CD4-positive, alpha-beta memory T cell (primary cell): ENCODE measurements at places on chromosomes 2 and 18. TPM values are rescaled to one million over a fixed set of nuclear protein-coding genes. Genes with fewer than 3 reads are reported as not detected.

PDCD1 gene
- 5.9 TPM for total RNA-seq

DAW1 gene
- total RNA-seq, result not detected

UBE2E3 gene
- 25.0 TPM for total RNA-seq

TANC1 gene
- 0.35 TPM for total RNA-seq

MGAT4A gene
- total RNA-seq, result 270 TPM

RTP5 gene
- 0.28 TPM for total RNA-seq

LIMS4 gene
- 3.7 TPM for total RNA-seq

SLC40A1 gene
- total RNA-seq, result 30.0 TPM

PDK1 gene
- total RNA-seq, result 36.8 TPM

C1QL2 gene
- total RNA-seq, result not detected

CAPN13 gene
- not detected for total RNA-seq

HMSD gene
- 2.2 TPM for total RNA-seq

- no peaks in the 10 kb centered on the region for H3K27me3 ChIP-seq
- H3K27ac ChIP-seq, result no peak overlapping the region
- no peak overlapping the region for H3K4me3 ChIP-seq
- H3K36me3 ChIP-seq, result no peaks in the 10 kb centered on the region
- DNase-seq, result no peak
Observed at GRCh38 chr18:43234889-43235288, 42.4 kb downstream of the SYT4 start.

DNA sequence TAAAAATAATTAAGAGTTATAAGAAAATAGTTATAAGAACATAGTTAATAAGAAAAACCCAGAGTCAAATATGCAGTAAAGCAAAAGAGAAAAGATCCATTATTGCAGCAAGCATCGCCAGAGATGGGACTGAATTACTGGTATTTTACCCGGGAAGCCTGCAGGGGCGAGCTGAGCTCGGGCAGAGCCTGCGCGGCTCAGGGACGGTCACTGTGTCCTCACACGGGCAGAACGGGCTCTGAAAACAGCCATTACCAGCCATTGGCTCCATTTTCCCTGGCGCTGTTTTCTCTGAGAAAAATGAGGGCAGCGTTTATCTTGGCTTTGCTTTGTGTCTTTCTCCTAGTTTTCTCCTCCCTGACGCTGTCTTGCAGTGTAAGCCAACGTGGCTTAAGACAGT is 95.3 kb upstream of the ALKAL2 start:
- H3K4me1 ChIP-seq, result no peaks in the 10 kb centered on the region
- H3K4me3 ChIP-seq, result no peak overlapping the region
- H3K27me3 ChIP-seq, result no peaks in the 10 kb centered on the region
- no peak for DNase-seq
- H3K36me3 ChIP-seq, result no peaks in the 10 kb centered on the region
- H3K27ac ChIP-seq, result no peak overlapping the region

GRCh38 chr2:216341121-216341520 is 31.2 kb downstream of the MARCHF4 start:
- H3K4me1 ChIP-seq, result peaks cover 20% of the 10 kb centered on the region
- no peaks in the 10 kb centered on the region for H3K36me3 ChIP-seq
- no peak overlapping the region for H3K27ac ChIP-seq
- DNase-seq, result no peak
- H3K27me3 ChIP-seq, result no peaks in the 10 kb centered on the region

DNA sequence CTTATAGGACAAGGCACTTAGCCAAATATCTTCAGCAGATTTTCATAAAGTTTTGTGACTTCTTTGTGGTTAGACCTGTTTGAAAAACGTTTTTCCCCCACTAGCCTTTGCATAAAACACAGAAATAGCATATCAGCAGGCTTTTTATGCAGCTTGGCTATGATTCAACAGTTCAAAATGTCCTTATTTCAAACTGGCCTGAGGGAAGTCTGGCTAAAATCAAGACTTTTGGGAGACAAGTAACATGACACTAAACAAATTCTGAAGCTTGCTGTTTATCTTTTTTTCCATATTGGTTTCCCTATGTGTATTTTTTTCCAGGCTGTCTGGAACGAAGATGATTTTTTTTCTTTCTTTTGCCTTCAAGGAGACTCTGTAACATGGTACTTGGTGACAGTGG is 95.1 kb upstream of the L3MBTL4 start:
- no peaks in the 10 kb centered on the region for H3K36me3 ChIP-seq
- H3K4me3 ChIP-seq, result no peak overlapping the region
- H3K27me3 ChIP-seq, result no peaks in the 10 kb centered on the region

DNA sequence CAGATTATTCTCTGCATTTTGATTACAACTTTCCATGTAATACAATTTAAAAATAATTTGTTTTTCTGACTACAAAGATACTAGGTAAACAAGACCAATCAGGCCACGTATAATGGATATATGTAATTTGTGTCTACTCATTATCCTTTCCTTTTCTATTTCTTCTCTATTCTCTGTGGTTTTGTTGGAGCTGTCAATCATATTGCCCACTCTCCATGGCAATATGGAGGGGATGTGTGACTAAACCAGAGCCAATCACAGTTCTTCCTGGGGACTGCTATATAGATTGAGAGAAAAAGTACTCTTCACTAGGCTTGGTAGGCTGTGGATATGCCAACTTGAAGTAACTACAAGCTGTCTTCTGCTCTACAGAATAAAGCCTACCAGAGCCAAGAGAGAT is 144.7 kb downstream of the DNAH7 start:
- no peaks in the 10 kb centered on the region for H3K27me3 ChIP-seq
- H3K4me1 ChIP-seq, result no peaks in the 10 kb centered on the region
- H3K4me3 ChIP-seq, result no peak overlapping the region
- DNase-seq, result no peak
- H3K36me3 ChIP-seq, result no peaks in the 10 kb centered on the region

- no peak for DNase-seq
- H3K4me1 ChIP-seq, result peaks cover 5% of the 10 kb centered on the region
- H3K27me3 ChIP-seq, result peaks cover 36% of the 10 kb centered on the region
- no peak overlapping the region for H3K27ac ChIP-seq
- no peaks in the 10 kb centered on the region for H3K36me3 ChIP-seq
Observed at GRCh38 chr18:901761-902160, 2.9 kb upstream of the ADCYAP1 start.

- H3K27ac ChIP-seq, result no peak overlapping the region
- no peak for DNase-seq
- no peak overlapping the region for H3K4me3 ChIP-seq
- H3K36me3 ChIP-seq, result no peaks in the 10 kb centered on the region
- H3K4me1 ChIP-seq, result no peaks in the 10 kb centered on the region
Observed at GRCh38 chr2:56009758-56010458, 86.3 kb upstream of the EFEMP1 start.

DNA sequence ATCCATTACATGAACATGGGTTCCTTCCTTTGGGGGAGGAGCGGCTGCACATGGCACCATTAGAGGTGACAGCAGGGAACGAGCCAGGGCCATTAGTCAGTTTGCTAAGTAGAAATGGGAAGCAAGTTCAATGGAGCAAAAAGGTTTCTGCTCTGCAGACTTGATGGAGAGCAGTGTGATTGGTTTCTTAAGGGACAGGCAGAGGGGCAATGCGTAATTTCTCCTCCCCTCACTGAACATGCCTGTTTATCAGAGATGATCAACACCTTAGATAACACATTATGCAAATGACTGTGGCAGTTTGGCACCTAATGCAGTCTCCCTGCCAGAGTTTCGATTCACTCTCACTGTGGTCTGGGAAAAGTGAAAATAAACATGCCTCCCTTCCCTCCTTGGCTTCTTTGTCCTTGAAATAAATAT is 414.5 kb downstream of the STK39 start:
- H3K27me3 ChIP-seq, result no peaks in the 10 kb centered on the region
- no peak overlapping the region for H3K4me3 ChIP-seq
- no peaks in the 10 kb centered on the region for H3K4me1 ChIP-seq
- no peak overlapping the region for H3K27ac ChIP-seq
- no peak for DNase-seq

GRCh38 chr2:51153236-51153635 is 121.3 kb upstream of the NRXN1 start:
- DNase-seq, result no peak
- H3K27ac ChIP-seq, result no peak overlapping the region
- H3K27me3 ChIP-seq, result no peaks in the 10 kb centered on the region
- H3K36me3 ChIP-seq, result no peaks in the 10 kb centered on the region

DNA sequence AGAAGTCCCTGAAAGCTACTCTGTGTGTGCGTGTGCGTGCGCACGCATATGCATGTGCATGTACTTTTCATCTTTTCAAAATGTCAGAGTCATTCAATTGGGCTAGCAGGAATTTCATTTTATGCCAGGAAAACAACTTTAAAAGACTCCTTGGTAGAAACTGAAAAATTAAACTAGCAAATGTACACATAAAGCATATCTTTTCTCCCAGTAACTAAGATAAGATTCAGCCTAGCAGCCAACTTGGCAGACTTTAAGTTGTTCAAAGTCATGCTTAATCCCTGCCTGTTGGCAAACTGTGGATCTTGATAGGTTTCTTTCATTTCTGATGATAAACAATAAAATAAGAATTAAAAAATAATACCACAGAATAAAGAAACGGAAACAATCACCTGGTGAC is 1129.1 kb downstream of the LRP1B start:
- no peak for DNase-seq
- H3K4me3 ChIP-seq, result no peak overlapping the region
- no peaks in the 10 kb centered on the region for H3K27me3 ChIP-seq
- H3K27ac ChIP-seq, result no peak overlapping the region

- no peak overlapping the region for H3K27ac ChIP-seq
- no peaks in the 10 kb centered on the region for H3K36me3 ChIP-seq
- H3K4me3 ChIP-seq, result no peak overlapping the region
- no peaks in the 10 kb centered on the region for H3K27me3 ChIP-seq
- no peak for DNase-seq
- no peaks in the 10 kb centered on the region for H3K4me1 ChIP-seq
Observed at GRCh38 chr2:23065936-23066335, 319.0 kb upstream of the KLHL29 start.

DNA sequence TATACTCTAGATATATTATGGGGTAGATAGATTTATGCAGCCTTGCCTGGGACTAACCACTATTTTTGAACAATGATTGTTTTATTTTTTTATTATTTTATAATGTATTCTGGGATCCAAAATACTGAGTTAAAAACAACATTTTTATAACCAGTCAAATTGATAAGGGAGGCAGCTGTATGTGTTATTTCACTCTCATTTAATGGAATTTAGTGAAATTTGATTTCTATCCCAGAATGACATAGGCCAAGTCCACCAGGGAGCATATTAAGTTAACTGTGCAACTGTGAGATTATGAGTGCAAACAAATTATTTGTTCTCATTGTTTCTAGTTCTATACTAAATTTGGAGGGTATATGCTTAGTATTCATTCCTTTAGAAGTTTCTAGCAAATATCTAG is 553.6 kb upstream of the NRP2 start:
- peaks cover 21% of the 10 kb centered on the region for H3K4me1 ChIP-seq
- DNase-seq, result no peak
- no peak overlapping the region for H3K27ac ChIP-seq
- no peaks in the 10 kb centered on the region for H3K27me3 ChIP-seq
- no peaks in the 10 kb centered on the region for H3K36me3 ChIP-seq

DNA sequence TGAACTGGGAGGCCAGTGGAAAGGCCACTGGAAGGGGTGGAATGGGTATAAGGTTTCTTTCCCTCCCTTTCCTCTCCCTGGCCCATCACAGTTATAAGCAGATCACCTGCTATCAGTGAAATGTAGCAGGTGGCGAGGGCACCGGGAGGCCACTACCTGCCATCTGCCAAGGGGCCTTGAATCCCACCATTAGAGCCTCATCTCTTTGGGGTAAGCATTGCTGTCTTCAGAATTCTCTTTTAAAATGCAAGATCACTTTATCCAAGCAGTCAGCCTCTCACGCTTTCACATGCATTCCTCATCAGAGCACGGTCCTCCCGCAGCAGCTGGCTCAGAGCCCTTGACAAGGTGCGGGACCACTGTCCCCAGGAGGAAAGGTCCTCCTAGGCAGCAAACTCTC is 268.5 kb downstream of the CELF4 start:
- no peak overlapping the region for H3K27ac ChIP-seq
- no peak overlapping the region for H3K4me3 ChIP-seq
- DNase-seq, result no peak

GRCh38 chr2:83585250-83585649 is 873.8 kb downstream of the SUCLG1 start:
- no peaks in the 10 kb centered on the region for H3K27me3 ChIP-seq
- H3K27ac ChIP-seq, result no peak overlapping the region
- no peak overlapping the region for H3K4me3 ChIP-seq

DNA sequence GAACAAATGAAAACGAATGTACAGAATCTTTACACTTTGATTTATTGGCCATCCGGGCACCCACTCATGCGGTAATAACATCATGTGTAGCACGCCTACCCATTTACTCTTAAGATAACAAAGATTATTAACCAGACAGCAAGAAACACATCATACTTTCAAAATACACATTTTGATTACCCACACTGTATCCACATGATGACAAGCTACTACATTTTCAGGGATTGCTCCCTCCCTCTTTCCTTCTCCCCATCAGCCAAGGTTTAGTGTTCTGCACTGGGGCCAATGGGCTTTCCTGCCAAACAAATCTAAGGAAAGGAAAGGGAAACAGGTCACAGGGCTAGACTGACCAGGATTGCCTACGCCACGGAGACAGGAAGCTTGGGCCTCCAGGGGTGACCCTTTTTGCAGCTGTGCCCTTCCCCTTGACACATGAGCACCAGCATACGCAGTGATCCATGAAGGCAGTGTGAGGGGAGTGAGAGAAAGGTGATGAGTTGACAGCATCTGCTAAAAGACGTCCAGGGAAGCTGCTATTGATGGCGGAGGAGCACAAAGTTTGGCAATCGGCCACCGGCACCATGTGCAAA is 76.5 kb downstream of the ZNF521 start:
- H3K27ac ChIP-seq, result no peak overlapping the region
- no peak for DNase-seq
- H3K36me3 ChIP-seq, result no peaks in the 10 kb centered on the region
- no peaks in the 10 kb centered on the region for H3K4me1 ChIP-seq

GRCh38 chr2:20302019-20302418 is 48.6 kb downstream of the PUM2 start:
- no peak overlapping the region for H3K4me3 ChIP-seq
- no peak for DNase-seq
- no peaks in the 10 kb centered on the region for H3K4me1 ChIP-seq

DNA sequence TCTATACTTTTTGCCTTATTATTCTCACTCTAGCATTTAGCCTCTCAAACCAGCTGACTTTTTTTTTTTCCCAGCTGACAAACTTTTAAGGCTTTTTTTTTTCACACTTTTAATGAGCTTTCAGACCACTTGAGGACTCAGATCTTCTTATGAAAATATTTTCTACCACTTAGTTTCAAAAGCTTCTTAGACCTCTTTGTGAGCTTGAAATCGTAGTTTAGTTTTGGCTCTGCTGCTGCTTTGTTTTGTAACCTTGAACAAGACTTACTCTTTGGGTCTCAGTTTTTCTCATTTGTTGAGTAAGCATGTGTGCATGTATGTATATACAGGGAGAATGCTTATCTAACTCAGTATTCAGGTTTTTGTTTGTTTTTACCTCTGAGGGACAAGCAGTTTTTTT is 3.5 kb downstream of the NBEAL1 start:
- H3K36me3 ChIP-seq, result no peaks in the 10 kb centered on the region
- H3K27me3 ChIP-seq, result no peaks in the 10 kb centered on the region
- no peak for DNase-seq
- no peak overlapping the region for H3K27ac ChIP-seq
- peaks cover 32% of the 10 kb centered on the region for H3K4me1 ChIP-seq
- no peak overlapping the region for H3K4me3 ChIP-seq

GRCh38 chr2:143803936-143804335 is 674.7 kb downstream of the ARHGAP15 start:
- no peak overlapping the region for H3K27ac ChIP-seq
- no peaks in the 10 kb centered on the region for H3K27me3 ChIP-seq
- no peak overlapping the region for H3K4me3 ChIP-seq
- H3K4me1 ChIP-seq, result no peaks in the 10 kb centered on the region

GRCh38 chr2:145692971-145693478 is 1173.1 kb upstream of the ZEB2 start:
- H3K27ac ChIP-seq, result no peak overlapping the region
- no peak overlapping the region for H3K4me3 ChIP-seq
- DNase-seq, result no peak
- H3K36me3 ChIP-seq, result no peaks in the 10 kb centered on the region
- no peaks in the 10 kb centered on the region for H3K4me1 ChIP-seq
- H3K27me3 ChIP-seq, result no peaks in the 10 kb centered on the region
